NCI-H187 (cell line): ENCODE measurements at places on chromosomes 4 and X.

GRCh38 chr4:86919561-86920223 is 15.1 kb upstream of the AFF1 start:
- no peak for DNase-seq

GRCh38 chr4:139202991-139203390 is 26.0 kb upstream of the ELF2 start:
- no peak for DNase-seq

DNA sequence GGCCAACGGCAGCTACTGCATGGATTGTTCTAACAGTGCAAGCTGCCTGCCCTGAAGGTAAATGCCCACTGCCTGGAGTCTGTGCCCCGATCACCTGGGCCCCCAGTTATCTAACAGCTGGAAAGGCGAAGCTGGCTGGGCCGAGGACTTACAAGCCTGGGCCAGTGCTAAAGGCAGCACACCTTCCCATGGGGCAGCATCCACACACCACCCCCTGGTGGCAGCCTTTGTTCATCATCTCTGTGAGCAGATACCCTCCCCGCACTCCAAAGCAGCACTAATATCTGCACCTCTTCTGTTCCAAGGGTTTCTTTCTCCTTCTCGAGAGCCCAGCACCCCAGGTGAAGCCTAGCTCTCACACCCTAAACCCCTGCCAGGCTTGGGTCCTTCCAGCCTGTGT is 7.6 kb downstream of the SLC2A9 start:
- DNase-seq: peak; percentile 53

DNA sequence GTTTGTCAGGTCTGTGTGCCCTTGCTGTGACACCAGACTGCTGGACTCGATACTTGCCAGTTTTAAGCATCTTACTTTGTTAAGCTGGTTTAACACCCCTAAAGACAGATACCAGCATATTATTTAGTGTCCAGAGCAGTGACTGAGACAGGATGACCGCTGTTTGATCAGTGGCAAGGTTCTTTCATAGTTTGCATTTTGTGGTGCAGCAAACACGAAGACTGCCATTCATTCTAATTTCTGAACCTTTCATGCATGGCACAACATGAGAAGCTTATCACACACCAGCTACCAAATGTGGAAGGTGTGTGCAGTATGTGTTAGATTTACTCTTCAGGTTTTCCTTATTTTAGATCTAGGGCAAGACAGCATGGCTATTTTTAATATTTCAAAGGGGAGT is 28.2 kb downstream of the JADE1 start:
- no peak for DNase-seq

DNA sequence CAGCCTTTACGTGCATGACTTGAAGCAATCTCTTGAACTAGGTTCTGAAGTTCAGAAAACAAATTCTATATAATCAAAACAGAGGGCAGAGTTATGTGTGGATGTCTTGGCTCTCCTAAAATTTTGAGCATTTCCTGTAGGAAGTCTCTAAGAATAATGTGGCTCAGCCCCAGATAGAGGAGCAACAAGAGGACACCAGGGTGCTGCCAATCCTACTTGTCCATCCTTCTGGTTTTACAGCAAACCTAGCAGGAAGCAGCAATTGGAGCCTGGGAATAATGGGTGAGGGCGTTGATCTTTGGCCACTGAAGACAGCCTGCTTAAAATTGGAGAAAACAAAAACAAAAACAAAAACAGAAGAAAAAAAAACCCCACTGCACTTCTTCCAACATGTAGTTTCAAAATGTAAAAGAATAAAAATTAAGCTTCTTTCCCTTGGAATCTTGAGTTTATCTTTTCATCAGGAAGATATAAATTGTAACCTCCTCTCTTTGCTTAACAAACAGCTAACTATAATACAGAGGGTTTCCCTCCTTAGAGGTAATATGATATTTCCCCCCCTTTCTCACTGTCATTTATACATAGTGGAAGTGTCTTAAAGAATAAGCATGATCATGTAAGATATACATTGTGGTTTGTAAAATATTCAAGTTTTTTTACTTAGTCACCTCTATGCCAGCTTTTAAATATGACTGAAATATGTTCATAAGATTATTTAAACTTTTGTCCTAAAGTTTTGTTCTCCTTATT is 130.6 kb downstream of the FBXO8 start:
- no peak for DNase-seq

GRCh38 chrX:108001218-108001814 is 19.1 kb upstream of the TEX13B start:
- DNase-seq: peak; percentile 11
